IPS DF 6.9 (cell line): ENCODE measurements at places on chromosomes 2 and 18.

DNA sequence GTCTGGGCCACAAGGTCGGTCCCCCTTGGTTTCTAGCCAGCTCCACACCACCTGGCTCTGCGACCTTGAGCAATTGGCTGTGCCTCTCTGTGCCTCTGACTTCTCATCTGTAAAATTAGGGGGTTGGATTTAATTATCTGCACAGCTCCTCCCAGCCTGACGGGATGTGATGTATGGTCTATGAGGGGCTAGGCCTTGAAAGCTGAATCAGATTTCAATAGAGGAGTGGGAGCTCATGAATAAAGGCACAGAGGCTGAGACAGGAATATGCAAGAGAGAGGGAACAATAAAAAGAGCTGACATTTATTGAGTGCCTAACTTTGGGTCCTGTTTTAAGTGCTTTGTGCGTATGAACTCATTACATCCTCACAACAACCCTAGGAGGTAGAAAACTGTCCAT lies 104.7 kb downstream of the ALK start:
- H3K36me3 ChIP-seq, result no peaks in the 10 kb centered on the region
- no peaks in the 10 kb centered on the region for H3K27me3 ChIP-seq
- H3K4me1 ChIP-seq, result peaks cover 2% of the 10 kb centered on the region
- no peak overlapping the region for H3K27ac ChIP-seq

DNA sequence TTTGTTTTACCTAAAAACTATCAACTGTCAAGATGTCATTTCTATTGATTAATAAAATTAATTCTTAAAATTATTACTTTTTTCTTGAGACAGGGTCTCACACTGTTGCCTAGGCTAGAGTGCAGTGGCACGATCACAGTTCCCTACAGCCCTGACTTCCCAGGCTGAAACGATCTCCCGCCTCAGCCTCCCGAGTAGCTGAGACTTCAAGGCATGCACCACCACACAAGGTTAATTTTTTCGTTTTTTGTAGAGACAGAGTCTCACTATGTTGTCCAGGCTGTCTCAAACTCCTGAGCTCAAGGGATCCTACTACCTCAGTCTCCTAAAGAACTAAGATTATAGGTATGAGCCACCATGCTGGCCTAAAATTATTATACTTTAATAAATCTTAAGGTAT lies 18.7 kb downstream of the HNRNPLL start:
- H3K4me1 ChIP-seq, result no peaks in the 10 kb centered on the region
- no peaks in the 10 kb centered on the region for H3K27me3 ChIP-seq
- DNase-seq, result no peak
- H3K4me3 ChIP-seq, result no peak overlapping the region
- H3K27ac ChIP-seq, result no peak overlapping the region

DNA sequence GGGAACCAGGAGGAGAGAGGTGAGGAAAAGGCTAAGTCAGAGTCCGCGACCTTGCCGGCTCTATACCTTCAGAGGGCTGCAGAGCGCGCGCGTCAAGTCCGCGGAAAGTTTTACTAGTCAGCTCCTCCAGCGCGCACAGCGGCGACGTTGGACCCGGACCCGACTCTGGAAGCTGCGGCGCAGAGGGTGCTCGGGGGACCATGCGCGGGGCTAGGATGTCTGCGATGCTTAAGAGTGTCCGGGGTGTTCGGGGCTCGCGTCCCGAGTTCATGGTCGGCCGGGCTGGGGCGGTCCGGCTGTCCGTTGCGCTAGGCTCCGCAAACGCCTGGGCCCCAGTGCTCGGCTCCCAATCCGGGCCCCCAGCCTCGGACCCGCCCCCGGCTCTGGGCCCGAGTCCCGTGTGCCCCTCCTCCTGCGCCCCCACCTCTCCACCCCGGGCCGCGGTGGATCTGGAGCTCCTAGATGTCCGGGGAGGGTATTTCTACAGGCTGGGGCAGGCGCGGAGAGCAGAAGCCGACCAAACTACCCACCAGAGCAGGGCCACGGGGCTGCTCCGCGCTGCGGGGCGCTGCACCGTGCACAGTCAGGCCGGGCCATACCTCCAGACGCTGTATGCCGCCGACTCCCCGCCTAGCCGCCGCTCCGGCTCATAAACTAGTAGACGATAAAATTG lies at the start of gene LBX2:
Gene LBX2 (minus strand): TSS at position 337 of the 673 bp plus-strand sequence. CDS start 66 bp downstream, at position 271.
- no peak within 1 kb of the TSS for H3K27ac ChIP-seq
- H3K36me3 ChIP-seq, result no peaks in the 10 kb centered on the region
- no peak for DNase-seq
- H3K27me3 ChIP-seq, result peaks cover 86% of the 10 kb centered on the region
- peaks cover 2% of the 10 kb centered on the region; the same call in 1 of the 2 replicates for H3K4me1 ChIP-seq

- peaks cover 8% of the 10 kb centered on the region for H3K27me3 ChIP-seq
- H3K36me3 ChIP-seq, result no peaks in the 10 kb centered on the region
- H3K4me1 ChIP-seq, result no peaks in the 10 kb centered on the region
- DNase-seq, result no peak
- H3K27ac ChIP-seq, result no peak overlapping the region
Measured at GRCh38 chr18:67483237-67483636, 33.3 kb downstream of the DSEL start.

DNA sequence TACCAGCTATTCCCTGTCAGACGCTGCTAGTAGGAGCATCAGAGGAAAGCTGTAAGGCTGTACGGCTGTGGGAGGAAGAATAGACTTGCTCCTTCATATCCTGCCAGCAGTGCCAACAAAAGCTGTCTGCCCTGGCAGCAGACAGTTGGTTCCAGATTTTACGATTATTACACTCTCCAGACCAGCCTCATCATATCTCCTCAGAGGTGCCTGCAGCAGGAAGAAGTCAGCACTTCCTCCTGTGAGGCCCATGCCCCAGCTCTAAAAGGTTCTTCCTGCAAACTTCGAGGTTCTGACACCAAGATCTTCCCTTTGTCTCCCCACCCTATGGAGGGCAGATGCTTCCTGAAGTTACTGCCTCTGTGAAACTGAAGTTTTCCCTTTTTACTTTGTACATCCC lies 537.7 kb upstream of the PKDCC start:
- H3K4me3 ChIP-seq, result no peak overlapping the region
- H3K36me3 ChIP-seq, result no peaks in the 10 kb centered on the region
- H3K27me3 ChIP-seq, result no peaks in the 10 kb centered on the region
- H3K4me1 ChIP-seq, result no peaks in the 10 kb centered on the region
- DNase-seq, result no peak

- no peak overlapping the region for H3K27ac ChIP-seq
- H3K36me3 ChIP-seq, result no peaks in the 10 kb centered on the region
Measured at GRCh38 chr2:20447437-20448245, 767 bp downstream of the RHOB start.

- DNase-seq, result no peak
- no peaks in the 10 kb centered on the region for H3K4me1 ChIP-seq
- no peak overlapping the region for H3K27ac ChIP-seq
- no peaks in the 10 kb centered on the region for H3K27me3 ChIP-seq
Measured at GRCh38 chr2:8565399-8566154, 116.3 kb upstream of the ID2 start.

GRCh38 chr18:79406708-79407107 lies 11.0 kb downstream of the NFATC1 start:
- H3K4me3 ChIP-seq, result no peak overlapping the region
- no peaks in the 10 kb centered on the region for H3K27me3 ChIP-seq
- peaks cover 3% of the 10 kb centered on the region; the same call in 1 of the 2 replicates for H3K4me1 ChIP-seq
- no peak for DNase-seq

DNA sequence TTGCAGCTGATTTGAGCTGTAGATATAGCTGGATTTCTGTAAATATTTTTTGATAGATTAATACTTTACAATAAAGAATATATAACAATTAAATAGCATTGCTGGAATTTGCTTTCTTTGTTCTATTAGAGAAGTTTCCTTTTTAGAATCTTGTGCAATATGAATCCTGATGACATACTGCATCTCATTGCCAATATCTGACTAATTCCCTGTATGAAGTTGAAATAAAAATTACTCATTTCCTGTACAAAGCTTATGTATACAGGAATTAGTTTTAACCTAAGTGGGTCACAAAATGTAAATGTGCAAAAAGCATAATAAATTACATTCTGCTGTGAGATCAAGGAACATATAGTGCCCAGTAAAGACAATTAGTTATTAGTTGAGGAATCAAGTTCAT lies 72.8 kb upstream of the TMEFF2 start:
- no peak for DNase-seq
- H3K36me3 ChIP-seq, result no peaks in the 10 kb centered on the region
- H3K27ac ChIP-seq, result no peak overlapping the region
- H3K27me3 ChIP-seq, result no peaks in the 10 kb centered on the region
- H3K4me3 ChIP-seq, result no peak overlapping the region

DNA sequence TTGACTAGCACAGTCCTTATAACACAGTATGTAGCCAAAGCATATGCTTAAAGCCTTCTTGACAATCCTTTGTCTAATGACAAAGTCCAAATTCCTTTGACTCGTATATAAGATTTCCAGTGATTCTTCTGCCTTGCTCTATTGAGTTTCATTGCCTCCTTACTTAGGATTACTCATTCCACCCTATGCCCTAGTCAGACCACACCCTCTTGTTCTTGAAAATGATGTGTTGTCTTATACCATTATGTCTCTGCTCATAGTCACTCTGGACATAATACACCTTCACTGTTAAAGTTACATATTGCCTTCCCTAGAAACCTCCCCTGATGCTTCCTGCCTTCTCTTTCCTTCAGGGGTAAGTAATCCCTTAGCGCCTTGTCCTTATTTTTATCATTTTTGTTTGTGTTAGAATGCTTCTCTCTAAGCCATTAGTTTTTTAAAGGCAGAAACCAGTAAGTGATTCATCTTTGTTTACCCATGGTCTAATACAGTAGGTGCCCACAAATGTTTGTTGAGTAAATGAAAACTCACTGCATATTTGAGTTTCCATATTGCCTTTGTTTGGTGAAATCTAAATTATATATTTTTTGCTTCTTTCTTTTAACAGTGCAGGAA lies 19.3 kb downstream of the GPD2 start:
- H3K4me1 ChIP-seq, result no peaks in the 10 kb centered on the region
- no peak for DNase-seq
- H3K36me3 ChIP-seq, result no peaks in the 10 kb centered on the region

DNA sequence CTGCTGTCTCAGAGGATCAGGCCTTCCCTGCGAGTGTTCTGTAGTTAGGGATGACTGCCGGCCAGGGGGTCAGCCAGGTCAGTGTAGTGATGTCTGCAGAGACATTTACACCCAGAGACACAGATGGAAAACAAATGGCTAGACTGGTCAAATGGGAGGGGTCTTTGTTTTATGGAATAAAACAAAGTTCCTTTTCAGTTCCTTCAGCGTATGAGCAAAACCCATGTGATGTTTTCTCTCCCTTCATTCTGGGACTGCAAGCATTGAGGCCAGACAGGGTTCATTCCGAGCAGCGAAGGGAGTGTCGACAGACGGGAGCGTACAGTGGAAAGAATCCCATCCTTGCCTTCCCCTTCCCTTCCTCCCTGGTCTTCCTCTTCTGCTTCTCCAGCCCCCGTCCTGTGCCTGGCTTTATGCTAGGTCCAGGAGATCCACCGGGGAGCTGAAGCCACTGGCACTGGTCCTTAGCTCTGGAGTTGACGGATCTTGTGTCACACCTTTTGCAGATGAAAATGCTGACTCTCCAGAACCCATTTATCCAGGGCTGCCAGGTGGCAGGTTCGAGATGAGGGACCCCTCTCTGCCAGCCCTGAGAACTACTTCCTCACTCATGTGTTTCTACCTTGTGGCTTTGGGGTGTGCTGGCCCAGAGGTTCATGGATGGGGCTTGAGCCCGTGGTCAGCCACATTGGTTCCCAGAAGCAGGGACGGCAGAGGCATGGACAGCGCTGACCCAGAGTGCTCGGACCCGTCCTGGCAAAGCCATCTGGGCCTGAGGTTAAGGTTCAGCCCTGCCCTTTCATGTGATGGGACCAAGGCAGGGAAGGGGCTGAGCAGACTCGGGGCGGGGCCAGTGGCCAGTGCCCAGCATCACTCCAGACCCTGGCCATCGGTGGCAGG lies 24.2 kb downstream of the ITGB1BP1 start:
- no peaks in the 10 kb centered on the region for H3K36me3 ChIP-seq
- no peak for DNase-seq
- no peaks in the 10 kb centered on the region for H3K4me1 ChIP-seq
- no peaks in the 10 kb centered on the region for H3K27me3 ChIP-seq
- no peak overlapping the region for H3K27ac ChIP-seq

DNA sequence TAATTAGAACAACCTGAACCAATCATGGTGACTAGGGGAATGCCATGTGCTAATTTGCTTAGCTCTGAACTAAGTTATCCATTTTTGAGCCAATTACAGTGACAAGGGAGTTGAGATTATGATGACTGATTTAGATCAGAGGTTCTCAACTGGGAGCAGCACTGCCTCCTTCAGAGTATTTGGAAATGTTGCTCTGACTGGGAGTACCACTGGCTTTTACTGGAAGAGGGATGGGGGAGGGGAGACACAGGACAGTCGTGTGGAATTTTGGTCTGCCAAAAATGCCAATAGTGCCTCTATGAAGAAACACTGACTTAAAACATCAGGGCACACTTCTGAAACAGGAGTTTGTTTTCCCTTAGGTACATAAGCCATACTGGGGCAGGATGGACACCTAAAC lies 48.1 kb upstream of the VPS54 start:
- no peak for DNase-seq
- no peak overlapping the region for H3K4me3 ChIP-seq
- H3K27me3 ChIP-seq, result no peaks in the 10 kb centered on the region
- no peaks in the 10 kb centered on the region for H3K36me3 ChIP-seq
- H3K4me1 ChIP-seq, result no peaks in the 10 kb centered on the region; the same call in 1 of the 2 replicates

DNA sequence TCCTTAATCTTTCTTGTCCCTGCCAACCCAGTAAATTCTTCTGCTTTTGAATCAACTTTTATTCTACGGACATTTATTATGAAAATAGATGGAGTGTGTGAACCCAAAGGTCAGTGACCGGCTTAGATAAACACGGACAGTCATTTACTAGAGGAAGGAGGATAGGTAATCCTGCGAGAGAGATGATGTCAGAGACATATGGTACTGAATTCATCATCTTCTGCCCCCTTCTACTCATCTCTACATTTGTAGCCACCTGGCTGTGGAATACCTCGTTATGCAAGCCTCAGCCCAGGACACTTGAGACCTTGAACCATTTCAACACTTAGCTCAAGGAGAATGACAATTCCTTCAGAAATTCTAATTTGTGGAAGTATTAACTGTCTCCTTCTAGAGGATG lies 443.6 kb downstream of the TDRD15 start:
- H3K27me3 ChIP-seq, result no peaks in the 10 kb centered on the region
- H3K4me1 ChIP-seq, result no peaks in the 10 kb centered on the region
- H3K4me3 ChIP-seq, result no peak overlapping the region
- H3K27ac ChIP-seq, result no peak overlapping the region

- H3K27ac ChIP-seq, result no peak overlapping the region
- H3K36me3 ChIP-seq, result no peaks in the 10 kb centered on the region
- H3K4me3 ChIP-seq, result peak overlapping the region; percentile 97; the same call in 1 of the 2 replicates
Measured at GRCh38 chr2:238425505-238425978, 1.2 kb upstream of the ASB1 start.
